ENCODE measurements at places on chromosomes 6 and 20.

DNA sequence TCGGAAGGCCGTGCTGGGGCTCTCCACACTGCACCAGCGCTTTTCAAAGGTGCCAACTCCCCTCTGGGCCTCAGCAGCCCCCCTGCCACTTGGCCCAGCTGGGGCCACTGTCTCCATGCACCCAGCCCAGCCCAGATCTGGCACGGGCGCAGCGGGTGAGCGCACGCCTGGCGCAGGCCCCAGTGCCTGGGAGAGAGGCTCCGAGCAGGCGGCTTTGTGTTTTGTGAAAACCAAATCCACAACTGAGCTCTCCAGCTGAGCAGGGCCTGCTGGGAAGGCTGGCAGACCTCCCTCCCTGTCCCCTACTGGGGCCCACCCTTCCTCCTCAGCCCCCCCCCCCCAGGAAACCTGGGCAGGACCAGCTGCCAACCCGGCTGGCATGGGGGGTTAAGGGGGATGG is 17.0 kb downstream of the MDGA1 start:
- no peak for DNase-seq

DNA sequence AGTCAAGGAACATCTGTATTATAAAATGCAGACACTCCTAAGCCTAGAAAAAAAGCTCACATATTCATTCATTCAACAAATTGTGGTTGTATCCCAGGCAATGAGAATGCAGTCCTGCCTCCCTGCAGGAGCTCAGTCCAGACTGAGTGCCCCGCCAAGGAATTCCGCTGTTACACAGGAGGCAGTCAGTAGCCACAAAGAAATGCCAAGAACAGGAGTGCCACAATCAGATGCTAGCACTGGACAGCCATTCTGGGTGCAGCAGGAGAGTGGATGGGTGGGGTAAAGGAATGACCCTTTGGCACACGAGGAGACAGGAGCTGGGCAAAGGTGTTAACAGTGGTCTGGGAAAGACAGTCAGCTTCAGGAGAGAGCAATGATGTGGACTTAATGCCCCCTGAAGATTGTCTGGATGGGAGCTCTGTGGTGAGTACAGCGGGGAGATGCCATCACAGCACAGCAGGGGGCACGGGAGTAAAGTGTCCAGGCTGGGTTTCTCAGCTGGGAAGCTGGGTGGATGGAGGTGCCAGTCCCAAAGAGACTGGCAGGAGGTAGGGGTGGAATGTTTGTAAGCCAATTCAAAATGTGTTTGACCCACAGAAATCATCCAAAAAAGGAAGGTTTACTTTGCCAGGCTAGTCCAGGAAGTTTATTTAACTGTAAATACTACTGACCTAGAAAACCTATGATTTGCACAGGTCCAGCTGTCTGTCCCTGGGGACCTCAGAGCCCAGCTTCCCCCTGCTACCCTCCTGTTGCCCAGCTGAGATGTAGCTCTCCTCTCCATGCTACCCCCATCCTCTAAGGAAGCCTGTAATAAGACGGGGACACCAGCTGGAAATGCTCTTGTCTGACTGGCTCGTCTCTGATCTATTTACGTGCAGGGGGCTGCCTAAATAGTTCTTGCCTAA is 84.1 kb downstream of the SLC23A2 start:
- DNase-seq, result no peak

GRCh38 chr6:138285800-138286199 is 67.5 kb upstream of the PBOV1 start:
- DNase-seq, result no peak

DNA sequence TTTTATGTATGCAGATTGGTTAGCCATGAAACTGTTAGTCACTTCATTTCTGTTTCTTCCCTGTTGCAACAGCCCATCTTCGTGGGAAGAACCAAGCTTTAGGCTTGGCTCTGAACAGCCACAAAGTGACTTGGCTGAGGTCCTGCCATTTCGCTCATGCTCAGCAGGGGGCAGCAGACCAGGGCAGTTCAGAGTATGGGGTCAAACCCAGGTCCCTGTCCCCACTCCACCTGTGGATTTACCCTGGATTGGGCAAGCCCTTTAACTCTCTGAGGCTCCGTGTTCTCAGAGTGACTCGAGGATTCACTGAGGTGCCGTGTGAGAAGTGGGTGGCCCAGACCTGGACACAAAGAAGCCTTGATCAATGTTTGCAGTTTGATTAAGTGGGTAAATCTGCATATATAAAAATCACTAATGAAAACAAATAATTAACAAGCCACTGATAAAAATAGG is 19.8 kb upstream of the MAP1LC3A start:
- no peak for DNase-seq

- DNase-seq, result no peak
Observed at GRCh38 chr6:97133067-97133466, 149.9 kb downstream of the MMS22L start.

- no peak for DNase-seq
Observed at GRCh38 chr20:17228624-17229061, 1.8 kb downstream of the PCSK2 start.

DNA sequence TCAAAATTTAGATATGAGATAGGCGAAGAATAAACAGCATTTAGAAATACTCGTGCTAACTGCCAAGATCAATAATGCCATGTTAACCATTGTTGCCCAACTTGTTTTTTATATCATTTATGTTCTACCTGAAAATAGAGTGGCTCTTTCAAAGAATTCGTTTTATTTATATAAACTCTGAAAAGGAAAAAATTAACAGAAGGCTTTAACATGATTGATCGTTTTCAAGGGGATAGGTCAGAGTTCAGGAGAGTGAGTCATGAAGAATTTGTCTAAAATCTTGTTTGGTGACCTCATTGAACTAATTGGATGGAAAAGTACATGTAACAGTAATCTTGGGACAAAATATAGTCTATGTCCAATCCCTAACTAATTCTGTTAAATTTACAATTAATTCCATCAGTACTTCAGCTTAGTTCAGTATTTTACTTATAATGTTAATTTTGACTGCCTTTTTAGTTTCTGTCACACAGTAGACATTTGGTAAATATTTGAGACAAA is 11.1 kb upstream of the ELOVL2 start:
- DNase-seq, result no peak

- DNase-seq, result no peak
Observed at GRCh38 chr6:21202521-21202920, 391.0 kb upstream of the SOX4 start.

DNA sequence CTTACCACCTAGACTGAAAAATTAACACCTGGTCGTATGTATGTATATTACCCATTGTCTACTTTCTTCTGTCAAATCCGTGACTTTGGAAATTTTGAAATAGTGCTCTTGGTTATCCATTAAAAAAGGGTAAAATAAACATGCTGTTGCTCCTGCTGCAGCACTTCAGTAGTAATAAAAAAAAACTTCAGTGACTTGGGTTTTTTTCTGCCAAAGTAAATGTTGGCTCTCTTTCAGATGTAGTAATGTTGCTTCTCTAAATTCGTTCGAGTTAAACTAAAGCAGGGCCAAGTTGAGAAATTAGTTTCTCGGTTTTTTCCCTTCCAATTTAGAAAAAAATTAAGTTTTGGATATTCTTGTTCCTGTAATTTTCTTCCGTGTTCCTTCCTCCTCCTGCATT is 34.2 kb downstream of the JARID2 start:
- DNase-seq, result no peak
